ENCODE measurements at places on chromosomes 7 and 10. TPM values are rescaled to one million over a fixed set of nuclear protein-coding genes. Genes with fewer than 3 reads are reported as not detected.

Gene VAX1
- polyA plus RNA-seq = not detected

Gene MINPP1
- polyA plus RNA-seq = 14.3 TPM

Gene SLC26A3
- not detected for polyA plus RNA-seq

GRCh38 chr7:98223351-98223897, 12.2 kb downstream of the BHLHA15 start:
- DNase-seq = no peak

DNA sequence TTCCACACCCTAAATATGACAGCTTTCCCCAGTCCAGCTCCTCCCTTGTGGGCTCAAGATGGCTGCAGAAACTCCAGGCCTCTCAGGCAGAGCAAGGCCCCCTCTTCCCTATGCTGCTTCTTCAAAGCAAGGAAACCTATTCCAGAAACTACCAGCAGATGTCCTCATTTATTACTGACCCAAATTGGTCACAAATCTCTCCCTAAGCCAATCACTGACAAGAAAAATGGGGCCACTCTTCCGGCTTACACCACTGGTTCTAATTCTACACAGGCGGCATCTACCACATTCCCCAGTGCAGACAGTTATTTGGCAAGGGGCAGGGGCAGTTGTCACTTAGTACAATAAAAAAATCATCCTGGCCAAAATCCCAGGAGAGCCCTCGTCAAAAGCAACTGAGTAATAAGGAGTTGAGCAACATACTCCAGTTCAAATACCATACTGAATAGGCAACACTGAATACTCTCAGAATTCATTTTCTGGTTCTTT, 150.4 kb downstream of the SFMBT2 start:
- peak; percentile 86 for DNase-seq

DNA sequence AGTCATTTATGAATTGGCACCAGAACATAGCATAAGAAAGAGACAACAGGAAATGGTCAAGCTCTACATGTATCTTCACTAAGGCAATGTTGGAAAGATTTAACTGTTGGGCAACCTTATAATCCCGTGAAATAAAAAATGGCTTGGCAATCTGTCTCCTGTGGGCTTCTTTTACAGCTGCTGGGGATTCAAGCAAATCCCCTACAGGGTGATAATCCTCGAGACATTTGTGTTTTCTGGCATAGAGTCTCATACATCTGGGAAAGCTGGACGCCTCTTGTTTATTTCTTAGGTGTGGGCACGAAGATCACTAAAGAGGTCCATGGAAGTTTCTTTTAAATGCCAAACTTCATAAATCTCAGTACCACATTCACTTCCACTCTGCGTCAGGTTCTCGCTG, 82.2 kb upstream of the GPR141 start:
- DNase-seq = no peak

GRCh38 chr7:69219381-69219780, 378.9 kb upstream of the AUTS2 start:
- no peak for DNase-seq

DNA sequence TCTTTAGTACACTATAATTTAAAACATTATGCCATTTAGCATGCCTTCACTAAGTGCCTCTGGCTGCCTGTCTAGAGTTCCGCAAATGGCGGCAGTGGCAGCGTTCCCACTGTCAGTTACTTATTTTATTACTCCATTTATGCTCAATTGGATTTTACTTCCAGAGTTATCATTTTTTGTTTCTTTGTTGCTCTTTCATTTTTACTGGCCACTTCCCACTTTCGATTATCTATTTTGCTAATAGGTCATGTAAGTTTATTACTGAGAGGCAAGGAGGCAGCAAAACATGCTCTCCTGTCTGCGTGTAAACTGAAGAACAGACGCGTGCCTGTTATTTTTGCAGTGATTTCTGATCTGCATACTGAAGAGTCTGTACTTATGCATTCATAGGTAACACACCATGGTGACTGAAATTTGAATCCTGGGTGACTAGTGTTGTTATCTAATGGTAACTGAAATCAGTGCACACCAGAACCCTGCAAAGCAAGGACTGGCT, 23.1 kb downstream of the KDM7A start:
- DNase-seq = no peak

Measured in IMR-90 (cell line).